ENCODE measurements at places on chromosomes 7 and 10. TPM values are rescaled to one million over a fixed set of nuclear protein-coding genes. Genes with fewer than 3 reads are reported as not detected.

GRCh38 chr10:93742633-93743349 is 14.9 kb upstream of the LGI1 start:
- DNase-seq: no peak

DNA sequence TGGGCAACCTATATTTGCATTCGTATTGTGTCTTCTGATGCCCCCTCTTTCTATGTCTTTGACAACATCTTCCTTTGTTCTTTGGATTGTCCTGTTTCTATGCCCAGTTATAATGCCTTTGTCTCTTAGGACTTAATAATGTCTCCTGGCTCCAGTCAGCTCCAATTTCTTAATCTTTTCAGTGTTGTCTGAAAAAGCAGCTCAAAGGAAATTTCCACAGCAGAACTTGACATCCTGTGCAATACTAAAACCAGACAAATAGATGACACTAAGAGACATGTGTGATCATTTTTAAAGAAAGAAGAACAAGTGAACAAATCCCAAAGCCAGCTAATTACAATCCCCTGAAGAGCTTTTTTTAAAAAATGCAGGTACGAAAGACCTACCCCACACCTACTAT is 47.7 kb upstream of the RNF148 start:
- no peak for DNase-seq

- no peak for DNase-seq
These were observed 118.3 kb downstream of the LRRC4 start for GRCh38 chr7:127912901-127913300.

- DNase-seq: peak; percentile 25
These were observed 43.4 kb downstream of the CAMK2B start for GRCh38 chr7:44281811-44282600.

- no peak for DNase-seq
These were observed 156.3 kb downstream of the PTEN start for GRCh38 chr10:88019753-88020152.

DNA sequence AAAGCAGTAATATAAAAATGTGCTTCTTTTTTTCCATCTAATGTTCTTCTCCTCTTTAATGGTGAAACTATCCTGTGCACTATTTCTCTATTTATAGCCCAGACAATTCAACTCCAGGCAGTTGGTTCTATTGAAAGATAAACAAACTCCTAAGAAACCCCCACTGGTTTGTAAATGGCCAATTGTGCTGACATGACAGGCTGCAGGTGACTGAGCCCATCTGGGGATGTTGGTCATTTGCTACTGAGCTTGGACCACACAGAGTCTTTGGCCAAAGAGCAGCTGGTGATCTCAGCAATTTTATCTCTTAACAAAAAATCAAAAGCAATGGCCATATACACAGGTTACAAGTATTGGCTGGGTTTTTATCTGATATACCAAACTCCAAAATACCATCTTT is 631.8 kb upstream of the CELF2 start:
- no peak for DNase-seq

GRCh38 chr7:22896917-22897316 is 74.3 kb upstream of the TOMM7 start:
- DNase-seq: no peak

FAM24B gene
- total RNA-seq: 3.7 TPM

LIPF gene
- total RNA-seq: not detected

DNA sequence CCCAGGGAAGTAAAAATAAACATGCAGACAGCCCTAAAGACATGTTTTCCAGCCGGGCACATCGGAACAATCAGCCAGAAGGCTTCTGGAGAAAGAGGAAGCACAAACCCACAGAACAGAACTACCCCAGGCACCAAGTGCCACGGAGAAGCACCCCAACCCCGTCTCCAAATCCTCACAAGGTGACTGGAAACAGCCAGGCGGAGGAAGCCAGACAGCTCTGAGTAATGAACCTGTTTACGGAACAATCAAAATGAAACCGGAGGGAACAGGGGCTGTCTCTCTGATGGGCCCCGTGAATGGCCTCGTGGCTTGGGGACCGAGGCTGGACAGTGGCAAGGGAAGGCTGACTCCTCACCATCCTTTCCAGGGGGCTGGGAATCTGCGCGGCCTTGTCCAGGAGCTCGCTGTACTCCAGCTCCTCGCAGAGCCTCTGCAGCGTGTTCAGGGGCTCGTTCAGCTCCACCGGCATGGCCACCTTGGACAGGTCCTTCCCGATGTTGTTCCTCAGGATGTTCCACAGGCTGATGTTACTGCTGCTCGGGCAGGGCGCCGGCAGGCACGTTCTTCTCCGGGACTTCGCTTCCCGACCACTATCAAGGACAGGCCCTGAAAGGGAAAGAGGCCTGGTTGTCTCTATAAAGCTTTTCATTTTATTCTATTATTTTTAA is 77.0 kb upstream of the GSDME start:
- DNase-seq: no peak

Measured in breast epithelium (tissue), 4 donors.